NCI-H1417 (cell line): ENCODE measurements at places on chromosomes 4 and X.

DNA sequence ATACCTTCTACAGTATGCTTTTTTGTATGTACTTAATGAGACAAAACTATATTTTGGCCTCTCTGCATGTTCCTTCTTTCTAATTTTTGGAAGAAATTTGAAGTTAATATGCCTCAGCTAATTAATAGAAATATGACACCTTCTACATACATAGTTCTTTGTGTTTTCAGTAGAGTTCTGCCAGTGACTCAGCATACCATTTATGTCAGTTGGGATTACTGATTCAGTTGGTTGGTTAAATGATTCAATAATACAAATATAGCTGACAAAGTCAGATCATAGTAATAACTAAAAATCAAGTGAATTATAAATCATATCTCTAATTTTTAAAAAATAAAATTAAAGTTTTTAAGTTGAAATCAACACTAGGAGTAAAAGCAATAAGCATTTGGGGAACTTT, 16.8 kb downstream of the BTC start:
- no peak for DNase-seq

DNA sequence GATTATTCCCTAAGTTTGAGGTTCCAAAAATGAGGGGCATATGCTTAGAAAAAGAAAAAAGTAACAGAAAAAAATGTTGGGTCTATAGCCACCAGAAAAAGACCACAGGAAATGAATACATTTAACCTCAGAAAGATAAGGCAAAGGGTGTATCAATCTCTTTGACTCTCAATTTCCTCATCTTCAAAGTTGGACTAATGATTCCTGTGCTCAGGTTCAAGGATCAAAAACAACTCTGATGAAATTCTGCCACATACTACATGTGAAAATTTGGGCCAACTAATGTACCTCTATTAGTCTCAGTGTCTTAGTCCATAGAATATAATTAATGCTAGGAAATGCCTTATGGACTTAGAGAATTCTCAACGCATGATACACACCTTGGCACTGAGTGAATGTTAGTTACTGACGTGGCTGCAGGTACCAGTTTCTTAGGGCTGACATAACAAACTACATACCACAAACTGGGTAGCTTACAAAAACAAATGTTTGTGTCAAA, 257.7 kb downstream of the ANKRD50 start:
- no peak for DNase-seq

DNA sequence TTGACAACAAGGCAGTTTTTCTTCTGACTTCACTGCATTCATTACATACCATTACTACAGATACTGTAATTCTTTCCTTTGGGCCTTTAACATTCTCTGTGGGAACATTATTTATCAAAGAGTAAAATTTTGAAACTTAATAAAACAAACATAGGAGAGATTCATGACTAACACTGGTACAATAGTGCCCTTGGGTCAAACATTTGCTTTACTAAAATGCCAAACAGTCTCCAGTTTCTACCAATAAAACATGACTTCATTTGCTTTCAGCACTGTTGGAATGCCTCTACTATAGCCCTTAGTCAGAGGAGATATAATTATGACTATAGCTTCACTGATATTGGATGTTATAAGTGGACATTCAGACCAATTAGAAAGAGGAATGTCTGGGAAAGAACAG, 481.5 kb downstream of the PACRGL start:
- DNase-seq = no peak

DNA sequence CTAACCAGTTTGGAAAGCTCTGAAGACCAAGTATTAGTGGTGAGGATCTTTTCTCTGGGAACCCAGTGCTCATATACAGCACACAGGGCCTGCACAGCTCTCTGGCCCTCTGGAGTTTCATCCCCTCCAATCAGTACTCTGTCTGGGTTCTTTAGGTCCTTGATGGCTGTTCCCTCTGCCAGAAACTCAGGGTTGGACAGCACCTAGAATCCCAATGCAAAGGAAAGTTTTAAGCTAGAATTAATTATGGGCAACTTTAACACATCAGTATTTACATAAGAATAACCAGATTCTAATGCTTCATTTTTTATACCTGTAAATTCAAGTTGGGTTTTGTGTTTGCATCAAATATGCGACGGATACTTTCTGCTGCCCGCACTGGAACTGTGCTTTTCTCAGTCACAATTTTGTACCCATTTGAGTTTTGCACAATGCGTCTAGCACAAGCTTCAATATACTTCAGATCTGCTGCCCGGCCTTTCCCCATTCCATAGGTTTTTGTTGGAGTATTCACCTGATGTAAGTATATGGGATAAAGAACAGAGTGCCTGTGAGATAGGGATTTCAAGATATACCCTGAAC, 16.8 kb downstream of the UGDH start:
- no peak for DNase-seq

DNA sequence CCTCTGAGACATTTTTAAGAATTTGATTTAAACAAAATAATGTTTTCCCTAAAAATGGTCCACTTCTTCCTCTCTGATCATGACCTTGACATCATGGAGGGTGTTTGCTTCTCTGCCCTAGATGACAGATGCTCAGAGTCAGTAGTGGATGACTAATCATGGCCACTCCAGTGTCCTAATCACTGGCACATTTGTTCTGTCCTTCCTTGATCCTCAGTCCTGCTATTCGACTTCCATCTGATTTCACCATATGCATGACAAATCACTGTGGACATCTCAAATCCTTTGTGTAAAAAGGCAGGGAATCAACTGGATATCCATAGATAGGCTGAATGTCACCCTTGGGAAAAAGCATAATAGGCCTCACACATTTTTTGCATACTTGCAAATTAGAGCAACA, 9.0 kb downstream of the CRMP1 start:
- no peak for DNase-seq

- DNase-seq = no peak
Observed at GRCh38 chr4:76365636-76366035, 55.3 kb downstream of the CCDC158 start.

DNA sequence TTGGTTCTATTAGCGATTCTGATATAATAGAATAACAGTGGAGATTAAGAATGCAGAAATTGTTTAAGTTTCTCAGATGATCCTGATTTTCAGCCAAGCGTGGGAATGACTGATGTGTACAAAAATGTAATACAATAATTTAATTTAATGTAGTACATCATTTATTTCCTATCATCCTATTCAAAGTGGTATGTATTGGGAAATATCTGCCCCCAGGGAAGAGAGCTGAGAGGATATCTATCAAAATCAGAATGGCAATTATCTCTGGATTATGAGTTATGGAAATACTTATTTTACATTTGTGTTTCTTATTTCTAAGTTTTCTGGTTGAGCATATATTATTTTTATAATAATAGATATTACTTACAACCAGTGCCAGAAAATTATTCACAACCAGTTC, 3.9 kb downstream of the FABP2 start:
- no peak for DNase-seq

DNA sequence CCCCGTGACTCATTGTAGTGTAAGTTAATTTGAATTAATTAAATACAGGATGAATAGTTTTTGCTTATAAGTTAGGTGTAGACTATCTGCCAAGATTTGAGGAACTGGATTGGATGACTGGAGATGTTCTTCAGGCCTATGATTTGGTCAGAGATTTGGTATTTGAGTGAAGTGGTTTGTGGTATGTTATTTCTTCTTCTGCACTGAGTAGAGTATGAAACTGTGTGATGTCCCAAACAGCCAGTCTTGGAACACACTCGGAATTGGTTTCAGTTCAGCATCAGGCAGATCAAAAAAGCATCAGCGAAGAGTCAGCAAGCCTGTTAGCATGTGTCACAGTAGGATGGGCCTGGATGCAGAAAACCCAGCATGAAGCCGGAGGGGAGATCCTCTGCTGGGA, 294.1 kb downstream of the ARHGAP10 start:
- no peak for DNase-seq

GRCh38 chr4:184392316-184392715, 82.0 kb downstream of the IRF2 start:
- DNase-seq = no peak

- DNase-seq = no peak
Observed at GRCh38 chr4:109915385-109916026, 2.8 kb downstream of the EGF start.

- DNase-seq = no peak
Observed at GRCh38 chr4:169147191-169147590, 123.6 kb downstream of the SH3RF1 start.
